ENCODE measurements at places on chromosomes 6 and 20.
A peak's percentile ranks its signal among the peaks of the same experiment; 100 is the strongest.

DNA sequence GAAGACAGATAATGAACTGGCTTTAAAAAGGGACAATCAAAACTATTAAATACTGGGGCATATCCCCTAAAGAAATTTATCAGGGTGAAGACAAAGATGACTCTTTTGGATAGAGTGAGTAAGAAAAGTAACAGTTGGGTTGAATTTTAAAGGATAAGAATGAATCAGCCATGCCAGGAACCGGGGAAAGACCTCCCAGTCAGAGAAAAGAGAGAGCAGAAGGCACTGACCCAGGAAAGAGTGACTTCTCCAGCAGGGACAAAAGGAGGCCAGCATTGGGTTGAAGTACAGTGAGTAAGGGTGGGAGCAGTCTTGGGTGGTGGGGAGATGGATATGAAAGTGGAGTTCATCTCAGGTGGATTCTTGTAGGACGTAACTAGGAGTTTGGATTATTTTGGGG, 516.9 kb upstream of the JAG1 start:
- no peak for DNase-seq

- DNase-seq, result no peak
Measured at GRCh38 chr6:97705568-97705967, 422.6 kb upstream of the MMS22L start.

GRCh38 chr6:56047931-56048540, 172.6 kb upstream of the BMP5 start:
- no peak for DNase-seq

- no peak for DNase-seq
Measured at GRCh38 chr20:53938739-53939138, 131.7 kb downstream of the BCAS1 start.

GRCh38 chr6:135481783-135482369, 15.7 kb downstream of the AHI1 start:
- DNase-seq, result peak; percentile 18

GRCh38 chr6:89566930-89567629, 71.5 kb downstream of the LYRM2 start:
- DNase-seq, result no peak

DNA sequence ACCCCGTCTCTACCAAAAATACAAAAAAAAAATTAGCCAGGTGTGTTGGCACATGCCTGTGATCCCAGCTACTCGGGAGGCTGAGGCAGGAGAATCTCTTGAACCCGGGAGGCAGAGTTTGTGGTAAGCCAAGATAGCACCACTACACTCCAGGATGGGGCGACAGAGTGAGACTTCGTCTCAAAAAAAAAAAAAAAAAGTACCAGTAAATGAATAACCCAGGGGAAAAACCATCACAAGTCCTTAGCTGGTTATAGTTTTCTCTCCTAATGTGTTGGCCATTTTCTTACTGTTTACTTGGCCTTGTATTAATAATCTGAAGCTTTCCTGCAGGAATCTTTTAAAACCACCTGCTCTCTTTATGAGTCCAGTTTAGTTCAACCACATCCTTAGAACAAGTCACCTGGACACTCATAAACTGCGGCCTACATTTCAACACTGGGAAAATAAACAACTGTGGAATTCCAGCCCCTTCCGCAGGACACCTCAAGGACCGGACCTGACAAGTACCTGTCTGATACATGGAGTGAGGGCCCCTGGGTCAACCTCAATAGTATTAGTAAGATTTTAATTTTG, 102.6 kb downstream of the ATP9A start:
- DNase-seq, result no peak

DNA sequence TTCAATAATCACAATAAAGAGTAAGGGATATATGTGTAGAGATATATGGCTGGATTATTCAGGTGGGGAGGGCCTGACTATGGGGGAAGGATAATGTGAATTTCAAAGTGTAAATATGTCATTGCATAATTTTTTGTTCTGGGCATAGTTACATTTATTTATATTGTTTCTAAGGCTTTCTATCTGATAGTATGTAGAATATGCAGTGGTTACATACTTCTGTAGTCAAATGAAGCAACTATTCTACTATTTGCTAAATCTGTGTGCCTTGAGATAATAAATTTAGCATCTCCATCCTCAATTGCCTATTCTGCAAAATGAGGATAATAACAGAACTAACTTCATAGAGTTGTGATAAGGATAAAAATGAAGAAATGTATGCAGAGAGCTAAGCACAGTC, 359.2 kb downstream of the CDKAL1 start:
- DNase-seq, result no peak

- peak; percentile 24 for DNase-seq
Measured at GRCh38 chr20:19026901-19027644, 185.4 kb upstream of the SLC24A3 start.

DNA sequence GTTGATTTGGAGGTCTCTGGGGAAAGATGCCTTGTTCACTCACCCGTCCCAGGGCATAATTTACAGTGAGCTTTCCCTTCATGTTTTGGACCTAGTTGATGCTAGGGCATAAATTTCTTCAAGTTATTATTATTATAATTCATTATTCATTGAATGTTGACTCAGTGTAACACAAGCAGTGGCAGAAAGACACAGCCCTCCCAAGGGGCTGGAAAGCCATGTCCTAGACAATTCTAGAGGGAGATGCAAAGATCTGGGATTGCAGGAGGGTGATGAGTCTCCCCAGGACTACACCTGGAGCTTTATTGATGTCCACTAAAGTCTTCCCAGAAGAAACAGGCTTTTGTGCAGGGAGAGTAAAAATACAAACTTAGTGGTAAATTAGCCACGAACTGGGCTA, 322.0 kb upstream of the MOCS1 start:
- DNase-seq, result no peak

DNA sequence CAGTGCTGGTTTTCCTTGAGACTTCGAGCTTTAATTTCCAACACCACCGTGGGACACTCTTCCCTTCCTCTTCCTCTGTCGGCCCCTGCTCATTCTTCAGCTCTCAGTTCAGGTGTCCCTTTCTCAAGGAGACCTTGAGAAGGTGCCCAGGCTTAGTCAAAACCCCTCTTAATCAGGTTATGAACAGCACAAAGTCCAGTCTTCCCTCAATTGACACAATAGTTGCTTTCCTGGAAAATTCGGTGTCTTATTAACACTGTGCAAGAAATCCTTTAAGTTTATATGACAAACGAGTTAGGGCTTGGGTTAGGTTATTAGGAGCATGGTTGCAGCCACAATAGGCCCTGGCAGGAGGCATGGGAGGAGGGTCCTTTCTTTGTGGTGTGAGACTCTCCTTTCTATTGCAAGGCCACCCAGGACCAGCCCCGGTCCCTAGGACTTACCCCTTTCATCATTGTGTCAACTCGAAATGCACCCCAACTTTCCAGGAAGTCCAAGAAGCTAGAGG, 1.5 kb upstream of the NSFL1C start:
- no peak for DNase-seq

DNA sequence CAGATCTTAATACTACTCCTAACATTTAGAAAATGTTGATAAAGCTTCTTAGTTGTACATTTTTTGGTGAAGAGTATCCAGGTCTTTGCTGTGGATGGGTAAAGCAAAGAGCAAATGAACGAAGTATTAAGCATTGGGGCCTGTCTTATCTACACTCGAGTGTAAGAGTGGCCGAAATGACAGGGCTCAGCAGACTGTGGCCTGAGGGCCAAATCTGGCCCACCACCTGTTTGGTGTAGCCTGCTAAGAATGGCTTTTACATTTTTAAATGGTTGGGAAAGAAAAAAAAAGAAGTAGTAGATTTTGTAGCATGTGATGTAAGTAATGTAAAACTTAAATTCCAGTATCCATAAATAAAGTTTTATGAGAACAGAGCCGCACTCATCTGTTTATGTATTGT, 19.4 kb upstream of the MAPK13 start:
- DNase-seq, result no peak

GRCh38 chr20:25269833-25270170, 21.9 kb downstream of the PYGB start:
- no peak for DNase-seq

DNA sequence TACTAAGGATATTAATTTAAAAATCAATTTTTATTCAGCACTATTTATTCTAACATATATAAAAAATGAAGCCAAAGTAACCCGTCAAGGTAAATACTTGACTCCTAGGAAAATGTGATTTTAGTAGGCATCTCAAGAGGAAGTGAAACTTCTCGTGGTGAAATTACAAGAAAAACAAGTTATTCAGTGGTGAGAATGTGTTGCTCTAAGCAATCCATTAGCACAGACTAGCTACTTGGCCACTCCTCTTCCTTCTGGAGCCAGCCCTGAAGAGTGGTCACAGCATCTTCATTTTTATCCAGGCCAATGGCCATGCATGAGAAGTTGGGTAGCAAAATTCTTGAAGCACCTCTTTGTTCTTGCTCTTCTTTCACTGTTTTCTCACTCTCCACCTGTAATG, 40.4 kb upstream of the GFRAL start:
- no peak for DNase-seq

DNA sequence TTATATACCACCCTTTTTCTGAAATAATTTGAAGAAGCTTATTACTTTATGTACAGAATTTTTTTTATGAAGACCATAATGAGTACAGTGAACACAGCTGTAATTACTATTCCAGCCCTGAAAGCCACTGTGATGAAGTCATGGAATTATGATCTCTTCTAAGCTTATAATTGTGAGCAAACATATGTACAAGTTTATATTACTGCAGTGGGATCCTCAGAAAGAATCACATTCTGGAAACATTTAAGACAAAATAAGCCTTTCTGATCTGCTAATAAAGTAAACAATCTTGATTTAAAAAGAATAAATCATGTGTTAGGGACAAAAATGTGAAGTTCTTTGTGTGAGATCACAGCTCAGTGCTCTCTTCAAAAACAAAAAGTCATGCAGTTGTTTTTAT, 560.4 kb downstream of the CD109 start:
- DNase-seq, result no peak

DNA sequence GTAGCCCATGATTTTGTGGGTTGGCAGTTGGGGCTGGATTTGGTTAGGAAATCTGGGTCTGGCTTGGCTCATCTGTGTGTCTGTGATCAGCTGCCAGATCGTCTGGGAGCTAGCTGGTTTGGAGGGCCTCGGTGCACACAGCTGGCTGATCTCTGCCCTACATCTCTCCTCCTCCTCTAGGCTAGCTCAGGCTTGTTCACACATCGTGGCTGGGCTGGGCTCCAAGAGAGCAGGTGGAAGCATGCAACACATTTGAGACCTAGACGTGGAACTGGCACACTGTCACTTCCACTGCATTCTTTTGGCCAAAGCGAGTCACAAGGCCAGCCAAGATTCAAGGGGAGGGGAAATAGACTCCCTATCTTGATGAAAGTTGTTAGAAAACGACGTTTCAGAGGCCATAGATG, 15.9 kb downstream of the NDUFAF5 start:
- peak; percentile 99 for DNase-seq

GRCh38 chr6:111804627-111805235, 68.5 kb downstream of the FYN start:
- DNase-seq, result no peak

- DNase-seq, result peak; percentile 65
Measured at GRCh38 chr6:113679051-113679450, 178.1 kb upstream of the MARCKS start.

DNA sequence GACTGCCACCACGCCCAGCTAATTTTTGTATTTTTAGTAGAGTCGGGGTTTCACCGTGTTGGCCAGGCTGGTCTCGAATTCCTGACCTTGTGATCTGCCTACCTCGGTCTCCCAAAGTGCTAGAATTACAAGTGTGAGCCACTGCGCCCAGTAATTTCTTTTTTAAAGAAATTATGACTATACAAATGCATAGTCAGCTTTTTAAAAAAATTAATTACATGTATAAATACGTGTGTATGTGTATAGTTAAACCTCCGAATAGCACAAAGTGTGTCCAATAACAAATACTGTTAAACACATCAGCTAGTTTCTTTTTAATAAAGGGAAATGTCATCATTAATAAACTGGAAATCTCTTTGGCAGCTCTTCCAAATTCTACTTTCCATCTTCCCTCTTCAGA, 135.5 kb upstream of the SALL4 start:
- DNase-seq, result no peak

GRCh38 chr6:150686566-150686965, 86.9 kb downstream of the PLEKHG1 start:
- peak; percentile 10 for DNase-seq

- no peak for DNase-seq
Measured at GRCh38 chr6:119760046-119760445, 410.5 kb upstream of the MAN1A1 start.

DNA sequence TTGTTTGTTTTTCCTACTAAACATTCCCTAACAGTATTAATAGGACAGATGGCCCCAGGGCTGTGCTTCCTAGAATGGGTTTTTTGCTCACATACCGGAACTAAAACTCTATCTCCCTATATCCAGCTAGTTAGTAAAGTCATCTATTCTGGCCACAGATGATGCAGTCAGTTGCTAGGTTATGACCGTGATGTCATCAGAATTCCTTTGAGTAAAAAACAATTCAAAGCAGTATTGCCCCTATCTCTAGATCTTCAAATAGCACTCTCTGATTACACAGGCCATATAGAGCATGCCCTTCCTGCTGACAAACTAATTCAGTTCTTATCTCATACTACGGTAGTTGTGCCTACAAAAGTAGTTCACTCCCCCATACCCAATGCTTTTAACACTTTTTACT, 17.9 kb upstream of the ZNF451 start:
- no peak for DNase-seq

GRCh38 chr6:125950293-125950692, 6.3 kb upstream of the HINT3 start:
- DNase-seq, result no peak

DNA sequence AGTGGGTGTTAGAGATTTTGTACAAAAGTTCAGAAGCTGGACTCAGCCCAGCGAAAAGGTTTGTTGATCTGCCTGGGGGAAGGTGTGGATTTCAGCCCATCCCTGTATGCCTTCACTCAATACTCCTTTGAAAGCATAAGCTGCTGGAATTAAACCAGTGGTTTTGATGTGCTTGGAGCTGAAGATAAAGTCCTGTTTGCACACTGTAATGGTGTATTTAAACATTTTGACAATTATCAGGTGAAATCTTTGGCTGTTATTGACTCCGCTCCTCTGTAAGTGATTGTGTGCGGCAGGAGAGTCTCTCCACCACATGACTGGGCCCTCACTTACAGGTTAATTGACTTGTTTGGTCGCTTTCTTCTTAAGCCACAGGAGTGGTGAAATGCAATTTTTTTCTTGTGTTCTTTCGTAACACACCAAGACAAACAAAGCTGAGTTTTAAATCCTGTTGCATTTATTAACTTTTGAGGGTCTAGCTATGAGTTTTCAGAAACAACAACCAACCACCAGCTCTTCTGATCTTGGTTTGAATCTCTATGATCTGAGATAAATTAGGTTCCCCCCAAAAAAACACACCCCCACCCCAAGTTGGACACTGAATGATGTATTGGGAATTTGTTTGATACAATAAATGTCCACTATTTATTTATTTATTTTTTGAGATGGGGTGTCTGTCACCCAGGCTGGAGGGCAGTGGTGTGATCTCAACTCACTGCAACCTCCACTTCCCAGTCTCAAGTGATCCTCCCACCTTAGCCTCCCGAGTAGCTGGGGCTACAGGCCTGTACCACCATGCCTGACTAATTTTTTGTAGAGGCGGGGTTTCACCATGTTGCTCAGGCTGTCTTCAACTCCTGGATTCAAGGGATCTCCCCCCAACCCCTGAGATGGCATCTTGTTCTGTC, 46.3 kb upstream of the NCOA3 start:
- no peak for DNase-seq

All from NCI-H2171 treated with DMSO at 0.1 percent for 48 hours (cell line).